Activated CD4-positive, CD25-positive, alpha-beta regulatory T cell treated with anti-CD3 and anti-CD28 coated beads, Interleukin-2, amount 50 U/mL, for 16 hours (primary cell): ENCODE measurements at places on chromosomes 4 and X.

DNA sequence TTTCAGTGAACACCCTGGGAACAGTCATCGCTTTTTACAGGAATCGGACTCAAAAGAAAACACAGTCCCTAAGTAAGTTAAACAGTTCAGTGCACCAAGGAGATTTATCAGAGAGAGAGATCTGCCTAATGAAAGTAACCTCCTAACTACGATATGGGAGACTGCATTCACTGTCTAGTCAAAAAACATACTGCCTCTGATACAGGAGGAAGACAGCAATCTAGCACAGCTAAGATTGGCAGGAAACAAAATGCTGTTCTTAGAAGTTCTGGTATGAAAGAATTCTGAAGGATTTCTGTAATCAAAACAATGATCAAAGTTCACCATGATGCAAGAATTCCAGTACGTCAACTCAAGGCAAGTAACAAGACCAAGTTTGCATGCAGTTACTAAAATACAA, 92.8 kb downstream of the MAML3 start:
- no peak for DNase-seq

DNA sequence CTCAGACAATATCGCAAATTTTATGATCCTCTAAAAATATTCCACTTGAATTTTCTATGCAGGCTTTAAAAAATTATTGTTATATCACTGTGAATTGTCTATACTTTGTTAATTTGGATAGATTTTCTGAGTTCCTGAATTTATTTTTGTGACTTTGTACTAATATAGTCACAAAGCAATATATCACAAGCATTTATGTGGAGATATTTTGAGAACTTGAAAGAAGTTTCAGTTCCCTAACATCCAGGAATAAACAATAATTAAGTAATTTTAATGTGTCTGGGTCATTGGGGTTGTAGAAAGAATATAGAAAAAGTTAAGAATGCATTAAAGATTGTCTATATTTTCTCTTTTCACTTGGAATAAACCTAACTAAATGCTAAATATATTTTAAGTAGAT, 32.0 kb downstream of the CXCL8 start:
- DNase-seq = no peak

DNA sequence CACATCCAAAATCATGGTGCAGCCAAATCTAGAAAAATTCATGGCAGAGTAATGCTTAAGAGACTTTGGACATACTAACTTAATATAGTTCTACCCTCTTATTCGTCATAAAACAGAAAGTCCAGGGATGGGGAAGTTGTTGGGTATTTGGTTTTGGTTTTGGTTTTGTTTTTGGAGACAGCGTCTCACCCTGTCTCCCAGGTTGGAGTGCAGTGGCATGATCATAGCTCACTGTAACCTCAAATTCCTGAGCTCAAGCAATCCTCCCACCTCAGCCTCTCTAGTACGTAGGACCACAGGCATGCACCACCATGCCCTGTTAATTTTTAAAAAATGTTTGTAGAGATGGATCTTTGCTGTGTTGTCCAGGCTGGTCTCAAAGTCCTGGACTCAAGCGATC, 271.8 kb upstream of the TENM3 start:
- DNase-seq = no peak

DNA sequence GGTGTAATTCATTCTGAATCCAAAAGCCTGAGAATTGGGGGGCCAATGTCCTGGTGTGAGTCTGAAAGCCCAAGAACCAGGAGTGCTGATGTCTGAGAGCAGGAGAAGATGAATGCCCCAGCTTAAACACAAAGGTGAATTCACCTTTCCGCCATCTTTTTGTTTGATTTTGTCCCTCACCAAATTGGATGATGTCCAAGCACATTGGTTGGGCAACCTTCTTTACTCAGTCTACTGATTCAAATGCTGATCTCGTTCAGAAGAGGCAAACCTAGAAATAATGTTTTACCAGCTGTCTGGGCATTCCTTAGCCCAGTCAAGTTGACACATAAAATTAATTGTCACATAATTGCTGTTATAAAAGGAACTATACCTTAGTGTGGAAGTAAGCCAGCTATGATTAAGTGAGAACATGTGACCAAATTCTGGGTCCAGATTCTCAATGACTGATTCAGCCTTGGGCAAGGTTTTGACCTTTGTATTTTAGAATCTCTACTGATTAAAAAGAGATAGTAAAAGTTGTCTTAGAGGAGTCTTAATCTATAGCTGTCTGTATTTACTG, 34.5 kb upstream of the SLC4A4 start:
- DNase-seq = no peak

- no peak for DNase-seq
These were observed 187.3 kb downstream of the MAB21L2 start for GRCh38 chr4:150769248-150769647.

DNA sequence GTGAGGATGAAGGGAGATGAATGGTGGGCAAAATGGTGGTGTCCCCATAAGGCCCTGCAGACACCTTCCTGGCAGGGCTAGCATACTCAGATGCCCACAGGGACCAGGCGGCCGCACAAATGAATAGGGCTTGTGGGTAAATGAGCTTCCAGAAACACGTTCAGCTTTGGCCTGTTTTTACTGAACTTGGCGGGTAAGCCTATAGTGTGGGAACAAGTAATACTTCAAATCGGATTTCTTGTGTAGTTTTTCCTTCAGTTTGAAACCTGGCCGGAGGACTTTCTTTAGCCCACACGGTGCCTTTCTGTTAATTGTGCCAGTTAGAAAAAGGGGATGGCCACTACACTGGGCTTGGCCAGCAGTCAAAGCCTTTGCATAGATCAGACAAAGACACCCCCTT, 22.8 kb downstream of the SMS start:
- no peak for DNase-seq

DNA sequence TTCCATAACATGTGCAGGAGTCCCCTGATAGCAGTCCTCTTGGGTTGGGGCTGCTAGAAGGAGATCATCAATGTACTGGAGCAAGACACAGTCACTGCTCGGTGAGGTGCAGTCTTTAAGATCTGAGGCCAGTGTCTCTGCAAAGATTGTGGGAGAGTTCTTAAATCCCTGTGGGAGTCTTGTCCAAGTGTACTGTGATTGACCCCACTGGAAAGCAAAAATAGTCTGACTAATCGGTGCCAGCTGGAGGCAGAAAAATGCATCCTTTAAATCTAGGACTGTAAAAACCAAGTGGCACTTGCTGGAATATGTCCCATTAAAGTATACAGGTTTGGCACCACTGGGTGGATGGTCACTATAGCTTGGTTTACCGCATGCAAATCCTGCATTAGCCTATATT, 31.1 kb downstream of the SULT1E1 start:
- no peak for DNase-seq

DNA sequence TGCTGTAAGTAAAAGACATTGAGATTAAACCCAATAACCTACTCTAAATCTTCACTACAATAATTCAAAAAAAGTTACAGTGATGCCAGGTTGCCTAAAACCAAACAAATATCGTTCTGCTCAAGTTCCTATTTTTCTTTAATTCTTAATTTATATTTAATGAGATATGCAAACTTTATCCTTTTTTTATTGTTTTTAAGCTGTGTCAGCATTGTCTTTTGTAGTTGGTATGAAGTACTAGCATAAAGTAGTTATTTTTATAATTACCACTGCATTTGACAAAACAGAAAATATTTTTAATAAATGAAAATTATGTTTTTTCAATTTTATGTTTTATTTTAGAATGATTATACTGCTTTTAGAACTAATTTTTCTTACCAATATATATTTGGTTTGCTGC, 1431.1 kb upstream of the PCDH7 start:
- no peak for DNase-seq

GRCh38 chr4:111994392-111994791, 150.9 kb upstream of the FAM241A start:
- DNase-seq = no peak
